ENCODE measurements at places on chromosomes 11 and 22.
A peak's percentile ranks its signal among the peaks of the same experiment; 100 is the strongest.

DNA sequence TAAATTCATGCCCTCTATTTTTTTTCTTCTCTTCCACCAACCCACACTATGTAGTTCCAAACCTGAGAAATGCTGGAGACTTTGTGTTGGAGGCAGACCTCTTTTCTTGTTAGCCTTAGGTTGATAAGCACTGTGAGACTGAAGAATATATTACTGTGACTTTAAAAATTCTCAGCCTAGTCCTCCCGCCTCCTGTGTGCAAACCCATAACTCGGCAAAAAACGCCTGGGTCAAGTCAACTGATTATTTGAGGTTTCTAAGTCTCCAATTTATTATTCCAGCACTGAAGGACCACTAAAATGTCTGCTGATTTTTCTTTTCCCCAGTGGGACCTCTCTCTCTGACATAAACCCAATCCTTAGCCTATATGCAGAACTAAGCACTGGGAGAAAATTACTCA lies 1946.0 kb upstream of the RAG2 start:
- DNase-seq = no peak

GRCh38 chr11:95764267-95764898 lies 25.2 kb downstream of the FAM76B start:
- peak; percentile 49 for DNase-seq

GRCh38 chr22:39283322-39284141 lies 35.9 kb downstream of the RPL3 start:
- DNase-seq = peak; percentile 99

DNA sequence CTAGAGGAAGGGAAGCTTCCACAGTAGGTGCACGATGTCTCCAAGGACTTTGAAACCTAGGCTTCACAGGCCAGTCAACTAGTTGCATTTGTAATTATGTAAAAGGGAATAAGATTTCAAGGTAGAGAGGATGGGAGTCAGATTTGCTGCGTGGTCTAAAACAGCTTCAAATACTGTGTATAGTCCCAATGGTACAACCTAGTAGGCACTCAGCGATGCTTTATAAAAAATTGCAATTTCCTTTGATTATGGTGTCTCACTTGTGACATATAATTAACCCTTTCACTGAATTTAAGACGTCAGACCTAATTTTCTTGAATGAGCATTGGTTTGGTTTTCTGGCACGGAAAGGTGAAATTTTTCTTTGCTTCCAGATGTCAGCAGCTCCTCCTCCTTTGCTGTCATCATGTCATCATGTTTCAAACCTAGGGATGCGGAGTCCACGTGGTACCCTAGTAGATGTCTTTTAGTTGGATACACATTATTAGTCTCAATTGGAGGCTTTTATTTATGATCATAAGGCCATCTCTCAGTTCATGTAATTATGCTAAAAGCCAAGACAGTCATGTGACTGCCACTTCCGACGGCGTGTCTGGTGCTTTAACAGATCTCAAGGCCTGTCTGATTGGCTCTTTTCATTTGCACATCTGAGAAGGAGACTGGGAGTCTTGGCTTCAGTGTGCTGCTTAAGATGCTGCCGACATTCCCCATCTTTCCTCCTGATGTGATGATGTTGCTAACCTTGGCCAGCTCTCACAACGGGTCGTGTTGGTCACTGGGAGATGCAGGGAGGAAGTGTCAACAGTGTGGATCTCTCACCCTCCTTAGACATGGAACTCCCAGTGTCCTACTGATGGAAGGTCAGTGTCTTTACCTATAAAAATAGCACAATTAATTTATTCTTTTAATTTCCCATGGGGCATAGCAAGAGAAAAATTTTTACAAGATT lies 134.0 kb downstream of the HIPK3 start:
- DNase-seq = no peak

- DNase-seq = no peak
These were observed 22.5 kb upstream of the DAGLA start for GRCh38 chr11:61657566-61658290.

GRCh38 chr11:66651016-66651415 lies 12.5 kb downstream of the RBM4 start:
- no peak for DNase-seq

DNA sequence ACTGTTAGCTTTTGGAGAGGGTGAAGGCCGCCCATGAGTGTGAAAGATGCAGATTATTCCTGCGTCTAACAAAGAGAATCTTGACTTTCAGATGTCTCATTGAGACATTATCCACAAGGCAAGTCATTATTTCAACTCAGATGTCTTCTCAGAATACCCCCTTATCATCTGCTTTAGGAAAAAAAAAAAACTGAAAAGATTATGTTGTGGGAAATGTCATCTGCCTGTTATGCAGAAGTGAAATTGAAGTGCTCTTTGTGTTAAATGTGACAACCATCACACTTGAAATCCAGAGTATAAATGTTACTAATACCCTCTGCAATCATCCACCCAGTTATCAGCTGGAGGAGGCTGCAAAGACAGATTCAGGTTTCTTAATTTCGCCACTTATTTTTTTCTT lies 239.6 kb downstream of the LARGE1 start:
- DNase-seq = no peak

GRCh38 chr11:122920579-122920978 lies 38.0 kb downstream of the JHY start:
- DNase-seq = no peak

DNA sequence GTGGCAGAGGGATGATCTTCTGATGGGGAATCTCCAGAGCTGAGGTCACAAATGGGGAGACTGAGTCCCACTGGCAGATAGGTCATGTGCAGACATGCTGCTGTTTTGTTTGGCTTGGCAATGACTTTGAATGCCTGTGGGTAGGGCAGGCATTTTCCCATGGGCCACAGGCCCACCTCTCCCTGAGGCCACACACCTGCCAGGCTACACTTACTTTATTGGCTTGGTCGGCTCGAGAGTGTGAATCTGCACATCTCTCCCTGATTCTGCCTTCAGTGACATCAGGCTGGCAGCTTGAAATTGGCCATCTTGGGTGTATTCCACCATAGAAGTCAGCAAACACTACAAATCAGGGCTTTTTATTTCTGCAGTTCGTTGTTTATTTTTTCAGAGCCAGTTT lies 91.5 kb downstream of the GRIK4 start:
- DNase-seq = no peak

GRCh38 chr11:68212421-68213134 lies 518 bp downstream of the KMT5B start:
- DNase-seq = peak; percentile 67

GRCh38 chr11:47595029-47595428 lies 818 bp upstream of the C1QTNF4 start:
- no peak for DNase-seq
